ENCODE measurements at places on chromosomes 1 and 21. TPM values are rescaled to one million over a fixed set of nuclear protein-coding genes. Genes with fewer than 3 reads are reported as not detected.

S100A2 gene
- 9.0 TPM for total RNA-seq

FUCA1 gene
- 15.4 TPM for total RNA-seq

ITPKB gene
- total RNA-seq: 0.86 TPM

DNA sequence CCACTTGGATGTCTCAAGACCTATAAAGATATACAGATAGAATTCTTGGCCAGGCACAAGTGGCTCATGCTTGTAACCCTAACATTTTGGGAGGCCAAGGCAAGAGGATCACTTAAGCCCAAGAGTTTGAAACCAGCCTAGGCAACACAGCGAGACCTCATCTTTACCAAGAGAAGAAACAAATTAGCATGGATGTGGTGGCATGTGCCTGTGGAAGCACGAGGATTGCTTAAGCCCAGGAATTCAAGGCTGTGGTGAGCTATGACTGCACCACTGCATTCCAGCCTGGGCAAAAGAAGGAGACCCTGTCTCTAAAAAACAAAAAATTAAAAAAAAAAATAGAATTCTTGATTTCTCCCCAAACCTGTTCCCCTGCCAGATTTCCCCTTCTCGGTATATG is 8.3 kb downstream of the ASAP3 start:
- peak overlapping the region; percentile 83 for H3K27ac ChIP-seq
- no peaks in the 10 kb centered on the region for H3K27me3 ChIP-seq
- H3K4me3 ChIP-seq: no peak overlapping the region
- H3K4me1 ChIP-seq: peaks cover 38% of the 10 kb centered on the region
- DNase-seq: peak; percentile 68

DNA sequence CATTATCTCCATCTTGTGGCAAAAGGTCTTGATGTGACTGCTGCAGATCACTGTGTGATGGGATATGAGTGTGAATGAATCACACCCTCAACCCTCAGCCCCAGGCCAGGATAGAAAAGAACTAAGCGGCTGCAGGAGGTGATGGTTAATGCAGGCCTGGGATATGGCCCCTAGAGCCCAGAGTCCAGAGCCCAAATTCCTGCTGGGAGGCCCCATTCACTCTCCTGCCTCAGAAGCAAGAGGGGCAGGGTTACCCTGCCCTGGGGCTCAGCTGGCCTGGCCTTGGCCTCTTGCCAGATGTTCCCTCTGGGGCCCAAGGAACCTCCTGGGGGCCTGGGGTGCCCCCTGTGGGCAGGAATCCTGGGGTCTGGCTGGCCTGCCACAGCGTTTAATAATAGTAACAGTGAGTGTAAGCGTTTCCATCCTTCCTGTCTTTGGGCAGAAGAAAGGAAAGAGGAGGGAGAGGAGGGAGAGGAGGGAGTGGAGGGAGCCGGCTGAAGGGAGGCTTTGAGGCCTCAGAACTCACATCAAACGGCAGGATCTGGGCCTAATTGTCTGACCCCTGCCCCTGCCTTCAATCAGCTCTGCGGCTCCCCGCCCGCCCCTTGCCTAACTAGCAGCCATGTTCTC is 26.2 kb downstream of the DMAP1 start:
- no peak overlapping the region for H3K4me3 ChIP-seq
- H3K36me3 ChIP-seq: no peaks in the 10 kb centered on the region
- H3K27ac ChIP-seq: 0 out of 2 replicates have a peak overlapping the region, but pooled peaks have one; percentile 4
- DNase-seq: peak; percentile 52
- H3K4me1 ChIP-seq: peaks cover 12% of the 10 kb centered on the region

GRCh38 chr1:6800745-6801144 is 15.5 kb downstream of the CAMTA1 start:
- peak overlapping the region; percentile 20 for H3K4me3 ChIP-seq
- H3K4me1 ChIP-seq: peaks cover 43% of the 10 kb centered on the region
- H3K27ac ChIP-seq: peak overlapping the region; percentile 66
- H3K27me3 ChIP-seq: no peaks in the 10 kb centered on the region
- H3K36me3 ChIP-seq: no peaks in the 10 kb centered on the region

All from GM23248 (cell line).